ENCODE measurements at places on chromosomes 3 and 15. TPM values are rescaled to one million over a fixed set of nuclear protein-coding genes. Genes with fewer than 3 reads are reported as not detected.

DNA sequence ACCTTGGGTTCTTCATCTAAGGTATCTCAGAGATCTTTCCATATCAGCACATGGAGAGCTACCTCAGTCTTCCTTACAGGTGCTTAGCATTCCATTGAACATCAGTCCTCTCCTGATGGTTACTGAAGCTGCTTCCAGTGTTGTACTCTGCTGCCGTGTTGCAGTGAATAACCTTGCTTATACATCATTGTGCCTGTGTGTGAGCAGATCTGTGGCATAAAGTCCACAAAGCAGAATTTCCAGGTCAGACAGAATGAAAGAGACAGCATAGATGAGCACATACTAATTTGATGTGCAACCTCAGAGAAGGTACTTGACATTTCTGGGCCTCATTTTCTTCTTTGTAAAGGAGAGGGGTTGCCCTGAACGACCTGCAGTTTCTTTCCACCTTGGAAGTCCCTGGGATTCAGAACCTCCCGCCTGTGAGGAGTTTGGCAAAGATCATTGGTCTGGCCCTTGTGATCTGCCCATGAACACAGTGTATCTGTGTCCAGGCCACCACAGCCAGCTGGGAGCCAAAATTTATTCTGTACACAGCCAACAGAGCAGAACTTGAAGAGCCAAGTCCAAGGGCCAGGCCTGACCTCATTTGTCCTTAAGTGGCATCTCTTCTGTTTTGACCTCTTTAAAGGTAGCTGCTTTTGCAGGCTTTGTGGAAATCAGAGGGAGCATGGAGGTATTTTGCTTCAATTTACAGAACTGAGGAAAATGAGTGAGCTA, 57.2 kb upstream of the SLC7A14 start:
- no peaks in the 10 kb centered on the region for H3K4me1 ChIP-seq
- no peak for DNase-seq
- no peaks in the 10 kb centered on the region for H3K27me3 ChIP-seq
- no peak overlapping the region for H3K4me3 ChIP-seq

DNA sequence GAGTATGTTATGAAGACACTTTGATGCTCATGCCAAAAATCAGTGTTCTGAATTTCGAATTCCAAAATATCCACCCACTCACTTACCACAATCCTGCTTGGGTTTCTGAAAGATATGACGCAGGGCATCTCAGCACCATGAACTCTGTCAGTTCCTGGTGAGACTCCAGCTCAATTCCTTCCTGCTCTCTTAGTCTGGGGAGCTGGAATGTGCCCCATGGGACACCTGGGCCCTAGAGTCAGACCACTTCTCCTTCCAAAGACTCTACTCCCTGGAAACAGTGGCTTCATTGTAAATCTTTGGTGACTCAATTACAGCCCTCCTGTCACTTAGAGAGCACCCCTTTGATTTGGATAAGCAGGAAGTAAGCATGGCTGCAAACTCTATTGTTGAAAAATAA, 50.5 kb downstream of the CD86 start:
- H3K27me3 ChIP-seq, result no peaks in the 10 kb centered on the region
- no peaks in the 10 kb centered on the region for H3K36me3 ChIP-seq
- DNase-seq, result peak; percentile 19
- H3K27ac ChIP-seq, result no peak overlapping the region
- H3K4me3 ChIP-seq, result no peak overlapping the region

DNA sequence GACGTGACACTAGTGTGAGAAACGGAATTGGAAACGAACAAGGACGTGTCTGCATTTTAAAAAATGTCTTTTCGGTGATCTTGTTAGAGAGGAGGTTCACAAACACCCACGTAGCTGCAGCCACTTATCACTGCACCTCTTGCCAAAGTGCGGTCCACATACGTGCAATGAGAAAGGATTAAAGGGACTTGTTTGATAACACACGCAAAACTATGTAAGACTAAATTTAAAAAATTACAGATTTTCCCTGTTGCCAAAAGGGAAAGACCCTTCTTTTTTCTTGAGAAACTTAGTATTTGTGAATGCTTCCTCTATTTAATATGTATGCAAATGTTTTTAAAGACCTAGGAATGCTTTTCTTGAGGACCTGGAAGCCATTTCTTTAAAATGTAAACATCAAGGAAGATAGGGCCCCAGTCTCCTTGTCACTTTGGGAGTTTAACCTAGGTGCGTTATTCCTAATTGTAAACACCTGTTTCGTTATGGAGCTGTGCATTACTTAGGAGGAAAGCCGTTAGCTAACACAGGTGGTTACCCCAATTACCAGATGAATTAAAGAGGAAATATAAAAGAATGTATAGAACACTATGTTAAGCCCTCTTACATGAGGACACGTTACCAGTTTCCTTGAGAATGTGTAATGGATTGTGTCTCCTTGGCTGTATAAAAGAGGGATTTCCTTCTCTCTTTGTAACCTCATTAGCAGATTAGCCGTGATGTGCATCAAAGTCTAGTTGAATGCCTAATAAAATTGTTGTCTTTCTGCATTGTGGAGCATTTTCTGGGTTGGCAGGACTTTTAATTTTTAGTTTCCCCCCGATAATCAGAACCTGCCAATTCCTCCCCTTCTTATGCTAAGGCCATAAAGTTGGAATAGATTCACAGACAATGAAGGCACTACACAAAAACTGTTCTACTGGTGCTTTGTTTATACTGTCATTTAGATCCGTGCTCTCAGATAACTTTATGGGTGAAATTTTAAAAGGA, 1.0 kb downstream of the LEKR1 start:
- peaks cover 24% of the 10 kb centered on the region for H3K4me1 ChIP-seq
- H3K27me3 ChIP-seq, result no peaks in the 10 kb centered on the region
- DNase-seq, result no peak

DNA sequence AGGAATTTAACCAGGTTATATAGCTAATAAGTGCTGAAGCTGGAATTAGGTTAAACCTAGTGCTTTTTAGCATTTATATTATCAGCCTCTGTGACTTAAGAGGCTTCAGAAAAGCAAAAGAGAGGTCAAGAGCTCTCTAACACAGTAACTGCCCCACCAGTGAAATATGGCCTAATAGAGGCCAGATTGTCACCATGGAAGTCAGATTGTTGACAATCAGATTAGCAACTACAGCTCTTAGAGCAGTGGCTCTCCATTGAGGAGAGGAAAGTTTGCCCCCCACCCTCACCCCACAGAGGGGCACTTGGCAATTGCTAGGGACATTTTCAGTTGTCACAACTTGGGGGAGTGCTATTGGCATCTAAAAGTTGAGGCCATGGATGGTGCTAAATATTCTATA, 23.3 kb upstream of the LMOD3 start:
- no peak overlapping the region for H3K4me3 ChIP-seq
- no peaks in the 10 kb centered on the region for H3K4me1 ChIP-seq
- no peaks in the 10 kb centered on the region for H3K27me3 ChIP-seq
- H3K36me3 ChIP-seq, result no peaks in the 10 kb centered on the region

DNA sequence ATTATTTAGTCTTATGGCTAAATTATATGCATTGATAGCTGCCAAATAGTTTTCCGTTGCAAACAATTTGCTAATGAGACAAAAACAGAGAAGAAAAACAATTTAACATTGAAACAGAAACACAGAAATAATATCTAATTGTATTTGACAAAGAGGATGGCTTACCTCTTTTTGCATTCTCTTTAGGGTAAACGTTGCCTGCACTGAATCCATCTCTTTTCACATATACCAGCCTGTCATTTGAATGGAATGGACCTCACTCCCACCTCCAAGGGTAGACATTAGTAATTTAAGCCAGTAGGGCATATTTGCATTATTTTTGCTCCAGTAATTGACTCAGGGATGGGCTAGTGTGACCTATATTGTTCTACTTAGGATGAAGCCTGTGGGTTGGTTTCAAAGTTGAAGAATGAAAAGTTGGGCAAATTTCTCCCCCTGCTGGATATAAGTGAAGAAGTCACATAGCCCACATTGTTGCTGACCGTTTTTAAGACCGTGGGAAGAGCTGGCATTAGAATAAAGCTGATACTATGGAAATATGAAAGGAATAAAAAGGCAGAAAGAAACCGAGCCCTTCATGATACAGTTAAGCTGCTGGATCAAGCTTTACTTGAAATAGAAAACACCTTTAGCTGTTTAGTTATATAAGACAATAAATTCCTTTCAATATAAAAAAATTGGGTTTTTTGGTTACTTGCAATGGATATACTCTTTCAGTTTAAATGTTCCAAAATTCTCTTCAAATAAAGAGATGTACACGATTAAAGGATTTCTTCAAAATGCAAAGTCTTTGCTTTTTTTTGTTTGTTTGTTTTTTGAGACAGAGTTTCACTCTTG, 26.9 kb downstream of the PIERCE2 start:
- no peak overlapping the region for H3K4me3 ChIP-seq
- H3K27me3 ChIP-seq, result no peaks in the 10 kb centered on the region
- no peaks in the 10 kb centered on the region for H3K36me3 ChIP-seq
- H3K4me1 ChIP-seq, result peaks cover 6% of the 10 kb centered on the region
- H3K27ac ChIP-seq, result no peak overlapping the region

DNA sequence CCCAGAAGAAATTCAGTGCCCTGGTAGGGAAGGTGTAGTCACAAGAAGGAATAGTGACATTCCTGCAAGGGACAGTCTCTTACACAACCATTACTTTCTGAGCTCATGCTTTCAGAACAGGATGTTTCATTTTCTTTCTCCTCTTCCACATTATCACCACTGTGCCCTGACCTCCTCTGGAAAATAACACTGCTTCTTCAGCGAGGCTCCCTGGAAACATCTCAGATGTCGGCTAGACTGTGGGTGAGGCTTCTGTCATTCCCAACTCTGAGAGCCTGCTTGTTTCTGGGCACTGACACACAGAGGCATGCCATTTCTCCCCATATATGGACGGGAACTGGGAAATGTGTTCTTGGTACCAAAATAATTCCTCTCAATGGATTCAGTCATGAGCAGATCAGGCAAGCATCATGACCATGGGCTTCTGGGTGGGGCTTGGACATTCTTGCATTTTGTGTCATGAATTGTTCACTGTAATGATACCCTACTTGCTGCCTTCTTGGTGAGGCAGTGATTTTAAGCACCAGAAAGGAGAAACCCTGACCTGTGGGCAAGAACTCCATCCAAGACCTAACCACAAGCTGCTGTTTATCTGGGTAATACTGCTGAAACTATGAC, 14.3 kb upstream of the TNFAIP8L3 start:
- peak; percentile 13 for DNase-seq
- H3K4me3 ChIP-seq, result no peak overlapping the region
- H3K36me3 ChIP-seq, result no peaks in the 10 kb centered on the region
- H3K4me1 ChIP-seq, result no peaks in the 10 kb centered on the region
- no peak overlapping the region for H3K27ac ChIP-seq

- H3K4me3 ChIP-seq, result no peak overlapping the region
- H3K4me1 ChIP-seq, result no peaks in the 10 kb centered on the region
- no peaks in the 10 kb centered on the region for H3K36me3 ChIP-seq
- no peak for DNase-seq
- no peak overlapping the region for H3K27ac ChIP-seq
- no peaks in the 10 kb centered on the region for H3K27me3 ChIP-seq
Observed at GRCh38 chr3:153442799-153443487, 280.9 kb downstream of the RAP2B start.

GRCh38 chr3:108017587-108017986, 73.2 kb downstream of the CD47 start:
- no peaks in the 10 kb centered on the region for H3K4me1 ChIP-seq
- DNase-seq, result no peak
- no peak overlapping the region for H3K27ac ChIP-seq
- no peaks in the 10 kb centered on the region for H3K36me3 ChIP-seq
- no peak overlapping the region for H3K4me3 ChIP-seq

DNA sequence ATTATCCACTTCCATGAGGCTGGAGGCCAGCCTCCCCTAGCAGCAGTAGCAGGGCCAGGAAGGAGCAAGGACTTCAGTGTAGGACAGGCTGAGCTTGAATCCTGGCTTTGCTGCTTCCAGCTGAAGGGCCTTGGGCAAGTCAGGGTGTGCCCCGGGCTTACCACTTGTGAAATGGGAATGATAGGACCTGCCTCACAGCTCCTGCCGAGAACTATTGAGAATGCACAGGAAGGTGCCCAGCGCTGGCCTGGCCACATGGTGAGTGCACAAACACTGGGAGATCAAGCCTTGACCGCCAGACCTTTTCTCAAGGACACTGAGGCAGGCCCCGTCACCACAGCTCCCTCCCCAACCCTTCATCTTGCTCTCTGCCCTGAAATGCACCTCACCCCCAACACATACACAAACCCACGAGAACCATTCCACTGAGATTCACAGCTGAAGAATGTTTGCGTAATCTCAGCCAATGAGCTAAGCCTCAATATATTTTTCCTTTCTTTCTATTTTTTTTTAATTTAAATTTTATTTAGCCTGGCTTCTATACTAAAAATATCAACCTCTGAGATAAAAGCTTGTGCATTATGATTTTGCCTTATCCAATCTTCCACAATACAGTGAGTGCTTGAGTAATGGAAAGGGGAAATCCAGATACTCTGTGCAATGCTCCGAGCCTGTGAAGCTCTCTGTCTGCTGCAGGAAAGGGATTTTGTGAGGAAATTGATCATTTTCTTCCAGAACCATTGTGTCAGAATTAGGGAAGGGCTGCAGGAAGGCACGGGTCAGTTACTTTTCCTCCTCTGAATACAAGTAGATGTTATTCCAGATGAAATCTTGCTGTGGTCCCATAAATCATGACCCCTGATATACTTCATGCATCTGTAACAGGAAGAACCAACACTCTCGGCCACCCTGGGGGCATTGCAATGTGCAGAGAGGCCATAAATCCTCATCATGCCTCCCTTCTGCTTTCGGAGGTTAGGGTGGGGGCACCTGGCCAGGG, 193.9 kb downstream of the TLE3 start:
- H3K4me3 ChIP-seq, result no peak overlapping the region
- H3K27me3 ChIP-seq, result no peaks in the 10 kb centered on the region
- H3K4me1 ChIP-seq, result peaks cover 6% of the 10 kb centered on the region
- H3K36me3 ChIP-seq, result no peaks in the 10 kb centered on the region

GRCh38 chr15:62809115-62809967, 233.2 kb upstream of the TPM1 start:
- peaks cover 8% of the 10 kb centered on the region for H3K4me1 ChIP-seq
- DNase-seq, result no peak
- H3K27me3 ChIP-seq, result no peaks in the 10 kb centered on the region
- H3K27ac ChIP-seq, result no peak overlapping the region
- H3K36me3 ChIP-seq, result no peaks in the 10 kb centered on the region

GRCh38 chr15:57500256-57500655, 91.4 kb upstream of the MYZAP start:
- no peak for DNase-seq
- no peaks in the 10 kb centered on the region for H3K36me3 ChIP-seq
- peaks cover 40% of the 10 kb centered on the region for H3K4me1 ChIP-seq
- H3K27ac ChIP-seq, result no peak overlapping the region

TTC21A gene
- 1.2 TPM for total RNA-seq

ALDH1L1 gene
- not detected for total RNA-seq

NR1I2 gene
- 0.04 TPM for total RNA-seq

HAPLN3 gene
- total RNA-seq, result 1.1 TPM

CPLX3 gene
- total RNA-seq, result not detected

SLC27A2 gene
- total RNA-seq, result 8.1 TPM

All from PC-3 (cell line).